DND-41 (cell line): ENCODE measurements at places on chromosomes 7 and 10.
A peak's percentile ranks its signal among the peaks of the same experiment; 100 is the strongest.

DNA sequence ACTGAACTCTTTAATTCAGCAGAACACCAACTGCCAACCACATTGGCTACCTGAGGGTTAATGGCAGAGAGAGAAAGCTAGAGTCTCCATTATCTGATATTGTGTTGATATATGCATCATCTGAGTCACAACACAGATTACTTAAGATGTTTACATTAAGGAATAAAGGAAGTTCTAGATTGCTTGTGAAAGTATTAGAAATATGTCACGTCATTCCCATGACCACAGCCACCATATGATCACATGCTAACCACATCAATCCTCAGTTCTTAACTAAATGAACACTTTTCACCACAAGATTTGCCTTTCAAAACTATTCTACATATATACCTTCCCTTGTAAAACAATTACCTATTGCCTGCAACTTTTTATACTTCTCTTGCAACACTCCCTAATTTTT, 337.9 kb downstream of the FGFR2 start:
- no peak for DNase-seq

GRCh38 chr10:12350167-12350872, 973 bp downstream of the CAMK1D start:
- DNase-seq = peak; percentile 57

- no peak for DNase-seq
Observed at GRCh38 chr10:77188521-77188920, 449.1 kb downstream of the KCNMA1 start.

- DNase-seq = no peak
Observed at GRCh38 chr7:26135076-26135475, 16.9 kb upstream of the NFE2L3 start.

- peak; percentile 24 for DNase-seq
Observed at GRCh38 chr10:83991986-83992753, 147.1 kb upstream of the GHITM start.

DNA sequence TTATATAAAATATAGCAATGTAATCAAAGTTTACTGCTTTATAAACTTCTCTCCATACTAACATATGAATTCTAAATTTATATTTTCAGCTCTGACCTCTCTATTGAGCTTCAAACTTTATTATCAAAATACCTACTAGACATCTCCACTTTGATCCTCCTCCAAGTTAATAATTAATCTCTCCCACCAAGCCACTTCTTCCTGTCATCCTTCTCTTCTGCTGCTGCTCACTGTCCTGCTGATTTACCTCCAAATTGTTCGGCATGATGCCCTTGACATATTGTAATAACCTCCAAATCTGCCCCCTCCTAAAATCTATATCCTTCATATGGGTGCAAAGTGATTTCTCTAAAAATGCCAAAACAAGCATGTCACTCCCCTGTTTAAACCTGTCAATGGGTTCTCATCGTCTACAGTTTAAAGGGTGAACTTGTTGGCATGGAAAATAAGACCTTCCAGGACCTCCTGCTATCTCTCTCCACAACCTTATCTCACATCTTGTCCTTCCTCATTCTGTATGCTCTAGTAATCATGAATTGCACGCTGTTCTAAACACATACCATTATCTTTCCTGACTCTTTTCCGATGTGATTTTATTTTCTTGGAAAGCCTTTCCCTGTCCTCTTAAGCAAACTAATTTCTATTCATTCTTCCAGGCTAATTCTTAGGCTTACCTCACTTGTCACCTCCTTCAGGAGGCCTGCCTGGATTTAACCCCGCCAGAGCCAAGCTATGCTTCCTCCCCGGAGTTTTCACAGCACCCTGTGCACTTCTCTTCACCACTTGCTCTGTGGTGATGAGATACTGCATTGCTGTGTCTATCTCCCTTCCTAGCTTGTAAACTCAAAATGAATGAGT, 52.1 kb upstream of the STK17A start:
- no peak for DNase-seq
